Stimulated activated CD8-positive, alpha-beta memory T cell treated with anti-CD3 and anti-CD28 coated beads, Interleukin-4, amount 100 ng/mL, for 48 hours (primary cell): ENCODE measurements at places on chromosomes 1 and 21.

DNA sequence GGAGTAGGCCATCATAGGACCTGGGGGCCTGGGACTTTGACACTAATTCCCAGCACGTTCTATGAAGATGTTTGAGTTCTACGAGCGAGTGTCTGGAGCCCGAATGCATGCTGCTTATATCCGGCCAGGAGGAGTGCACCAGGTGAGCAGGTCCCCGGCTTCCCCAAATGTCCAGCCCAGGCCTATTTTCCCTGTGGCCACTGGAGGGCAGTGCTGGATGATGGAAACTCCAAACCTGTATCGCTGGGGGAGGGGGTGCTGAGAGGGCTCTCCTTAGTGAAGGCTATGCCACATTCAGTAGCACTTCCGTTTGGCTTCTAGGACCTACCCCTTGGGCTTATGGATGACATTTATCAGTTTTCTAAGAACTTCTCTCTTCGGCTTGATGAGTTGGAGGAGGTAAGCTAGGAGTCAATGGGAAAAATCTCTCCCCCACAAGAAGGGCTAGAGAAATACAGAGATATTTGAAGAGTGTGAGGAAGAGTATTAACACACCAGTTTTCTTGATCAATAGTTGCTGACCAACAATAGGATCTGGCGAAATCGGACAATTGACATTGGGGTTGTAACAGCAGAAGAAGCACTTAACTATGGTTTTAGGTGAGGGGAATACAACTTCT is 5.2 kb upstream of the FCER1G start:
- peak; percentile 81 for DNase-seq

DNA sequence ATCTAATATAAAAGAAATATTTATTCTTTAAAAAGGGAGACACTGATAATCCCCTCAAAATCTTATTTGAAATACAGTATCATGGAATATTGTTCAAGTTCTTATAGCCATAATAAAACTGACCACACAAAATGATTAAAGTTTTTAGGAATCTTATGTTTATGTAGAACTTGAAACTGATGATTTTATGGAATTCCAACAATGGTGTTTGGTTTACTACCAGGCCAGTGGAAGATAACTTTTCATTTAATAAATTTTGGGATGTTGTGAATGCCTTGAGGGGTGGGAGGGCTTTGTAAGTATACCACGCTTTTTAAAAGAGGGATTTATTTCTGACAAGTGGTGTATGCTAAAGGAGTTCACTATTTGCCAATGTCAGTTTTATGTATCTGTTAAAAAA is 87.7 kb downstream of the RAB3GAP2 start:
- no peak for DNase-seq

- no peak for DNase-seq
Observed at GRCh38 chr1:74363220-74363619, 128.0 kb downstream of the TNNI3K start.

- no peak for DNase-seq
Observed at GRCh38 chr1:213512316-213512715, 461.3 kb downstream of the RPS6KC1 start.

DNA sequence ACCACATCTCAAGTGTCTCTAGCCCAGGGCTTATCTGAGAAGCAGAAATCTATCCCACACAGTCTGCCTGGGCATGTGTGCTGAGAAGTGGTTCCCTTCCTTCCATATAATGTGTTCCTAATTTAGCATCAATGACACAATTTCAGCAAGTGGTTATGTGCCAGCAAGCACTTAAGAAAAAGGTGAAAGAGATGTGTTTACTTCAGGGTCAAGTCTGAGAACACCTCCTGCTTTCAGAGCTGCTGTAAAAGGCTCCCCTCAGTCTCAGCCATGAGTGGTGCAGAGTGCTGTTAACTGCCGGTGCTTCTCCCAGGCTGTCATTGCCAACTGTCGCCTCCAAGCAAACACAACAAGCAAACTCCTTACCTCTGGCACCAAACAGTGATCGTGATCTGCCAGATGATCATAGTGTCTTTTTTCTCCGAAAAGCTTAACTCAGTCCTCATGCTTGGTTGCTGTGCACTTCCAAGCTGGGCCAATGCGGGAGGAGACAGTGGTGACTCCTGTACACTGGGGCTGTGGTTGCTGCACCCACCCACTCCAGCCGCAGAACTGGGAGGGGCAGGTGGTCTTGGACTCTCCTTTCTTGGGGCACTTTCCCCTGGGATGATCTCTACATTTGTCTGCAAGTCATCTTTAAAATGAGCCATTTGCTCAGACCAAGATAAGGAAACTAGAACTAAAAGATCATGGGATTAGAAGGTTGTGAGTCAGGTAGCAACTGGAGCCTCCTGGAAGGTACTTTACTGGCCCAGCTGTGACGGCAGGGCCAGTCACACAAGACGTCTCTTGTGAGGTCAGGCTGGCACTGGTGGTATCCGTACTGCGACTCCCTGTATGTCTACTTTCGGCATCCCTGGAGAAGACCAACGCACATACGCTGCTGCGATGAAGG is 32.4 kb downstream of the ATP1A1 start:
- DNase-seq, result no peak

- DNase-seq, result no peak
Observed at GRCh38 chr21:26433386-26433785, 139.7 kb downstream of the CYYR1 start.

DNA sequence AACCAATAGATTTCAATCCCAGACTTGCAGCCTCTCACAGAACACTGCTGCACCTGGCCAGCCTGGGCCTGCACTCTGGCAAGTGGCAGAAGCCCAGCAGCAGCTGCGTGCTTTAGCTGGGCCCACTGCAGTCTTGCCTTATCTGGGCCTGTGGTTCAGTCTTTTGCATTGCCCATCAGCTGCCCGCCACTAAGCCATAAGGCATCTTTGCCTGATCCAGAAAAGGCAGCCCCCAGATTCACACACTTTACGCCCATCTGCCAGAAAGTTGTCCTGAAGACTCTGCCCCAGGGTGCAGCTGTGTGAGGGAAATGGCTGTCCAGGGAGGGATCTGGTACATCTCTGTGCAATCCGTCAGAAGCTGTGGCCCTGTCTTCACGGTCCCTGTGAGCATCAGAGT is 217.0 kb downstream of the DNAH14 start:
- DNase-seq, result no peak

DNA sequence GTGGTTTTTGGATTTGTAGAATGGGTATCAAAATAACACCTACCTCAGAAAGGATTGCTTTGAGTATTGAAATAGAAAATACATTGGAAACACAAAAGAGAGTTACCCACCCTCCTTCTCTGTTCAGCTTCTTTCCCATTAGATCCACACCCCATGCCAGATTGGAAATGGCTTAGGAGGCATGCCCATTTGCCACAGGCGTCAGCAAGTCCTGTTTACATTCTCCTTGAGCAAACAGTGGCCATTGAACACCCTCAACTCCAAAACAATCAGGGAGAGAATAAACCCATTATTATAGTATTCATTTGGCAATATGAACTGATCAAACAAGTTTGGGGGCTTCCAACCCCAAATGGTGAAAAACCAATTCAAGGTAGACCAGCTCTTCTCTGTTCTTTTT is 2.4 kb downstream of the ELAPOR1 start:
- DNase-seq, result no peak

DNA sequence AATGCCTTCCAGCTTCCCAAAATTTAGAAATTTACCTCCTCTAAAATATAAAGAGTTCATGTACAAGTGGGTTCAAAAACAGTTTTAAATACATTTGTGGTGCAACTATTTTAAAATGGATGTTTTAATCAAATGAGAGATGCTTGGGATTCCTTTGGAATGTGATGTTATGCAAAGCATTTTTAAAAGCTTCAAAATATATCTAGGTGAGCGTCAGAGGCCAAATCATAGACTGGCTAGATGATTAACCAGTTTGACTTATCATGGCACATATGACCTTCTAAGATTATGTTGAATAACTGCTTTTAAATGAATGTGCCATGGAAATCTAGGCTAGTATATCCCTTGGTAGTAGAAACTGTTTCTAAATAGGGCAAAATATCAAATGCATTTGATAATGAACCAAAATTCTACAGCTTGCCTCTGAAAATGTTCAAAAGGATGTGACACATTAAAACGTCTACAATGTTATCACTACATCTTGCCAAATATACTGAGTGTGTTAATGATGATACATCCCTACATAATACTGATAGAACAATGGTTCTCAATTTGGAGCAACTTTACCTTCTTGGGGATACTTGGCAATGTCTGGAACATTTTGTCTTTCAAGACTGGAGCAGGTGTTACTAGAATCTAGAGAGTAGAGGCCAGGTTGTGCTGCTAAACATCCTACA is 650.9 kb upstream of the ADGRL2 start:
- DNase-seq, result no peak

DNA sequence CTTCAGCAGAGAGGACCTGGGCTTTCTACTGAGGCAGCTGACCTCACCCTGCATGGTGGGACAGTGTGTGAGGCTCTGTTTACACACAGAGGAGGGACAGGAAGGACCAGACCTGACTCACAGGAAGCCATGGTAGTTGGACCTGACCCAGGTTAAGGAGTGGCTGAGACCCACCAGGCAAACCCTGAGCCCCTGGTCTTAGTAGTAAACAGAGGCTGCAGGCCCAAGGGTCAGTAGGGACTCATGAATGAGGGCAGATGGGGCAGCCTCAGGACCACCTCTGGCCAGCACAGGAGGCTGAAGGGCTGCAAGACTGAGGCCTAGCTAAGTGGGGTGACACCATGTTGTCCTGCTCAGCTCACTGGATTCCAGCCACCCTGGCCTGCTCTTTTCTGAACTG is 273.2 kb downstream of the GRIK3 start:
- DNase-seq, result no peak

- DNase-seq, result peak; percentile 64
Observed at GRCh38 chr1:181936768-181937581, 124.5 kb downstream of the ZNF648 start.

- DNase-seq, result peak; percentile 92
Observed at GRCh38 chr1:225962440-225962975, 21.5 kb upstream of the LEFTY2 start.

- no peak for DNase-seq
Observed at GRCh38 chr1:54567961-54568360, 19.9 kb downstream of the ACOT11 start.

DNA sequence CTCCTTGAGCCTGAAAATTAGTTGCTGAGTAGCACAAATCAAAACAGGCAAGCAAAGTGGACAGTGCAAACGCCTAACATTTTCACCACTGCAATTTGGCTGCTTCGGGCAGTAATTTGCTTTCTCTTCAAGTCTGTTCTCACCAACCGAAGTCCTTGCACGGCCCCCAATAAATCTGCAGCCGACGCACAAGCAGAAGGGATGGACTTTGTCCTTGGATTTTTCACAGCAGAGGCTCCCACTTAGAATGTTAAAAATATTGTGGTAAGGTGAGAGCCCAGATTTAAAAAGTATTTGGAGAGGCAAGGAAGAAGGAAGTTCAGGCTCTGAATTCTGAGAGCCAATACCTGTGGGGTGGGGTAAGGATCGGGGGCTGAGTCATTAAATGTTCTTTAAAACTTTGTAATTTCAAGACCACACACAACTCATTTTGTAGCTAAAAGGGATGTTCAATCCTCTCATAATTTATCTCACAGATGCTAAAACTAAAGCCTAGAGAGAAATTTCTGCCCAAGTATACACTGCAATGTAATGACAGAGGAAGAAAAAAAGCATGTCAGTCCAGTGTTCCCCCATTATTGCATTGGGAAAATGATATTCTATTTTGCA is 6.2 kb downstream of the CD247 start:
- DNase-seq, result no peak

- DNase-seq, result no peak
Observed at GRCh38 chr21:44414291-44415072, 40.8 kb upstream of the LRRC3 start.

- DNase-seq, result no peak
Observed at GRCh38 chr1:154502744-154503115, 518 bp upstream of the SHE start.

GRCh38 chr21:45291613-45292398 is 4.1 kb upstream of the POFUT2 start:
- DNase-seq, result peak; percentile 20

DNA sequence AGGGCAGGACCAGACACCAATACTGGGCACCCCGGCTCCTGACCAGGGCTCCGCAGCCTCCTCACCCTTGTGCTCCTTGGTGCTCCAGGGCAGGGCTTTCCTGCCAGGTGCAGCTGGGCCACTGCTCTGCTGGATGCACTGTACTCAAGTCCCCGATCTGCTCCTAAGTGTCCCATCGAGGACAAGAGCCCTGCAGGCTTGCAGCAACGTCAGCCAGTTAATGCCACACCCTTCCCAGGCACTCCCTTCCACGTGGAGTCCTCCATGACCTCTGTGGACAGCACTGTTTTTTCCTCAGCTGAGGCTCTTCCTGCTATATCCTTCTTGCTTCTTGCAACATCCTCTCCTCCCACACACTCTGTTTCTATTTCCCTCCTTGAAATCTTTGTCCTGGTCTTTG is 94.0 kb upstream of the NGF start:
- DNase-seq, result no peak

- no peak for DNase-seq
Observed at GRCh38 chr1:81670286-81670685, 130.4 kb upstream of the ADGRL2 start.

DNA sequence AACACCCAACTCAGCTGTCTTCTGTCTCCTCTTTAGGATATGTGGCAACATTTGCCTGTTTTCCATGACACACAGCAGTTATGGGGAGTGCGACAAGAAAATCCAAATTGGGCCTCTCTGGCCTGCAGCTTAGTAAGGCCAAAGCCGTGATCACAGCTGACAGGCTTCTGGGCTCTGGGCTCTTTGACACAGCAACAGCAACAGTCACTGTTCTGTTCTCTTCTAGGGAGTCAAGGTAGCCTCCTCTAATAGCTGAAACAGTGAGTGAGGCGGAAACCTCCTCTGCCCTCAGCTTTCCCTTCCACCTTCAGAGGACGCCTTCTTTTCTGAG is 19.0 kb downstream of the CLCA1 start:
- DNase-seq, result no peak

DNA sequence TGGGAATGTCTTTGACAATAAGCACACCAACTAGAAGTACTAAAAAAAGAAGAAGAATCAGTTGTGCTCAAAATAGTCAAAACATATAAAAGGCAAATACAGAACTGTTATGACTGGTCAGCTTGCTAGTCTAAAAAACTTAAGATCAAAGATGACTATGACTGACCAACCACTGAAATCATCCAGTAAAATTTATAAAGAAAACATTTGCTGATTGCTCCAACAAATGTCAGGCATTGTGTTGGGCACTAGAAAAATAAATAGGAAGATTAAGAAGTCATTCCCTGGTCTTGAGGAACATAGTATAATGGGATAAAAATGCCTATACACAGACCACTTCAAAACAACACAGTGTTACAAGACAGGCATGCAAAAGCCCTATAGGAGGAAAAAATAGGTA is 9.3 kb upstream of the ANGPTL3 start:
- DNase-seq, result no peak
